ENCODE measurements at places on chromosomes 7 and 10.

GRCh38 chr7:142754681-142755575, 5.7 kb downstream of the PRSS1 start:
- DNase-seq: no peak

DNA sequence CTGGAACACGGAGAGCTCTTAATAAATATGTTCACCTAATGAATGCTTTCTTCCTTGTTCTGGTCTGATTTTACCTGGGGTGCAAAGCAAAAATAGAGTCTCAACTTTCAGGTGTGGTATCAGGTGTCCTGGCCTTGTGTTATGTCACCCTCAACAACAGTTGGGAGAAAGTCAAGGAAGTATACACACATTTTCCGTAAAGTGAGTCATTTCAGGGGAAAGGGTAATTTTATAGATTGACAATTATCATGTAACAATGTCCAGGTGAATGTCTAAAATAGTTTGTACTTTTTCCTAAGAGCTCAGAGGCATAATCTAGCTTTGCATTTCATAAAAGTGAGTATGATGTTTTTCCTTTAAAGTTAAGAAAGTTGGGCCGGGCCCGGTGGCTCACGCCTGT, 287.4 kb downstream of the SKIDA1 start:
- no peak for DNase-seq

GRCh38 chr7:117157241-117158209, 165.3 kb downstream of the WNT2 start:
- no peak for DNase-seq

DNA sequence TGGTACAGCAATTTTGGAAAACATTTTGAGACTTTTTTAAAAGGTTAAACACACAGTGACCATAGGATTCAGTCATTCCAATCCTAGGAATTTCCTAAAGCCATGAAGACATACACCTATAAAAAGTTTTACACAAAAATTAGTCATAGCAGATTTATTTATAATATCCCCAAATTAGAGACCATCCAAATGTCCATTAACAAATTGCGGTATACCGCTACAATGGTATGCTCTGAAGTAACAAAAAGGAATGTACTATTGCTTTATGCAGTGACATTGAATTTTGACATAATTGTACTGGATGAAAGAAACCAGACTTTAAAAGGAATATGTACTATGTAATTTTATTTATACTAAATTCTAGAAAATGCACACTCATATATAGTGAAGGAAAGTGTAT, 362.8 kb downstream of the HGF start:
- DNase-seq: no peak

GRCh38 chr7:108201766-108202165, 71.6 kb upstream of the LAMB4 start:
- DNase-seq: no peak

Measured in GM13977 (cell line).